ENCODE measurements at places on chromosomes 11 and 22.

- DNase-seq = no peak
Observed at GRCh38 chr11:67562963-67563704, 20.5 kb upstream of the GSTP1 start.

- DNase-seq = no peak
Observed at GRCh38 chr22:38793317-38793716, 626 bp downstream of the DNAL4 start.

- DNase-seq = no peak
Observed at GRCh38 chr11:113546757-113547507, 71.7 kb upstream of the DRD2 start.

DNA sequence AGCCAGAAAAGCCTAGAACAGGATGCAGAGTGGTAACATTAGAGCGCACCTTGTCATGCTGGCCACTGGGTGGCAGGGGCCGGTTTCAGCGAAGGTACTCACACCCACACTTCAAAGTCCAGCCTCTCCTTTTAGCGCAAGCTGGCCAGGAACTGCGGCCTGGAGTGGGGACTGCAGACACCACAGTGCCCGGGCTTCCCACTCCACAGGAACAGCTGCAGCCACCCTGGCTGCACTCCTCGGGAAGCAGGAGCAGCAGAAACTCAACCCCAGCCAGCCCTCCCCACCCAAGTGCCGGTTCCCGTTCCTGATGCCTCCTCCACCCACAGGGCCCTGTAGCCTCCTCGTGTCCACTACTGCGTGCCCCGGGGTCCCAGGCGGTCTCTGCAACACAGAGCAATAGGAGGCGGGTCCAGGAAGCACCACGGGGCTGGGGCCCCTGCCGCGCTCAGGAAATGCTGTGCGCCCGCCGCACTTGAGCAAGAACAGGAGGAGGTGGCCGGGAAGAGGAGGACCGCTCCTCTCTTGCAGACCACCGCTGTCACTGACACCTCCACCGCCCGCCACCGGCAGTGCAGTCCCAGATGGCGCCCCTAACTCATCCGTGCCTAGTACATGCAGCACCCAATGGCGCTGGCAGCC, 2.2 kb downstream of the RFPL2 start:
- DNase-seq = no peak

All from GF-D8 (cell line).